ENCODE measurements at places on chromosomes 12 and 14. TPM values are rescaled to one million over a fixed set of nuclear protein-coding genes. Genes with fewer than 3 reads are reported as not detected.

GRCh38 chr12:99131751-99132199, 486.7 kb downstream of the APAF1 start:
- DNase-seq, result peak; percentile 47

- DNase-seq, result no peak
Observed at GRCh38 chr12:97181571-97182265, 274.7 kb downstream of the NEDD1 start.

GRCh38 chr14:26598081-26598671, 343 bp upstream of the NOVA1 start:
- DNase-seq, result peak; percentile 94

LYZ gene
- total RNA-seq, result not detected

All from myocyte (in vitro differentiated cells).